GM06990 (cell line): ENCODE measurements at places on chromosomes 4 and X.

DNA sequence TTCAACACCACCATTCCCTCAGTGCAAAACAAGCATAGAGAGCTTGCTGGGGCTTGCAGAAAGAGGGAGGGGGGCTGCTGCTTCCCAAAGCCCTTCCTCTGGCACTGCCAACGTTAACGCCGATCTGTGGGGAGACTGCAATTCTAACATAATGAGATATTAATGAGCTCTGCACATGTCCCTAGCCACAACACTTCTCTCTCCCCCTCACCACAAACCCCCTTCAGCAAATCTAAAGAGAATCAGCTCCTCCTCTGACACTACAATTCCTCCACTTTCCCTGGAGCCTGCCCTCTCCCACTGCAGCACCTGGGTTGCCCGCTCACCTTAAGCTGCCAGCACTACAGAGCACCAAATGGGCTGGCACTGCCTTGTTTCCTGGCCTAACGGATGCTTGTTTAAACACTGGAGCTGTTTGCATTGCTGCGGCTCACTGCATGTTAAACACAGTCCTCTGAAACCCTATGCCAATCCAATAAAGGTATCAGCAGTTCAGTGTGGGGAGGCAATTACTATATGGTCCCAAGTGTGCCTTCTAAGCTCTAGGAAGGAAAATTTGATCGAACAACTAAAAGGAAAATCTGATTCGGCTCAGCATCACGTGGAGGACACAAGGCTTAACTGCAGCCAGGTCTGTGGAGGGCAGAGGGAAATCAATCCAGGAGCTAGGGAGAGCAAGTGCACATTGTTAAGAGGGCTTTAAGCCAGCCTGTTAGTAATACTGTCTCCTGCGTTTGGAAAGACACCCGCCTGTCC, 232.4 kb downstream of the MAML3 start:
- DNase-seq: no peak

GRCh38 chr4:12636191-12636590, 847.9 kb downstream of the RAB28 start:
- DNase-seq: no peak

GRCh38 chr4:145487631-145488030, 6.0 kb downstream of the SMAD1 start:
- DNase-seq: peak; percentile 62

DNA sequence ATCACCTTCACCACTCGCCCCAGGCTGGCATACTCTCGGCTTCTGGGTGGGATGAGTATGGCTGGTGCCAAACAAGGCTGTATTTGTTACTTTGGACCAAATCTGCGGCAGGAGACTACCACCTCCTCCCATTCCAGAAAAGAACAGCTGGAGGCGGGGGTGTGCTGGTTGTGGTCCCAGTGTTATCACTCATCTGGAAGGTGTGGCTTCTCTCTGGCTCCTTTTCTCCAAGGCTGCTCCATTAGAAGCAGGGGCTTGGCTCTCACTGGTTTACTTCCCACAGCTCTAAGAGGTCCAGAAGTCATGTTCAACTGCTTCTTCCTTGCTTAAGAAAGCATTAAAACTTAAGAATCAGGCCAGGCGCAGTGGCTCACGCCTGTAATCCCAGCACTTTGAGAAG, 2.6 kb upstream of the TRIML2 start:
- DNase-seq: no peak

DNA sequence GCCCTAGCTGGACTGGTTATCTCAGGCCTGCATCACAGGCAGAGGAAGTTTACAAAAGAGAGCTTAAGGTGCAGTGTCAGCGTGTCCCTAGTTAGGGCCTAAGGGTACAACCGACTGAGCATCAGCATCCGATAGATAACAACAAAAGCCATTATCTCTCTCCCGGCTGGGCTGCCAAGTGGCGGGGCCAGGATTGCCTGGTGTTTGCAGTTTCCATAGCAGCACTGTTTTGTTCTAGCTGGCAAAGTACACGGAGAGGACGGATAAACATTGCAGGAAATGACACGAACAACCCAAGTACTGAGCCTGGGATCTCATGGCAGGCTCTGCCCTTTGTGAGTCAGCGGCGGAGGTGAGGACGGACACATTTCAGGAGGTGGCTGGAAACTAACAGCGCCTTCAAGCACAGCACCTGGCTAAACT, 104.7 kb upstream of the NOCT start:
- DNase-seq: no peak

- no peak for DNase-seq
Observed at GRCh38 chr4:94744850-94745249, 12.9 kb upstream of the BMPR1B start.

GRCh38 chr4:13344216-13344615, 139.9 kb downstream of the RAB28 start:
- no peak for DNase-seq

- peak; percentile 38 for DNase-seq
Observed at GRCh38 chrX:40953369-40953768, 131.9 kb upstream of the USP9X start.

DNA sequence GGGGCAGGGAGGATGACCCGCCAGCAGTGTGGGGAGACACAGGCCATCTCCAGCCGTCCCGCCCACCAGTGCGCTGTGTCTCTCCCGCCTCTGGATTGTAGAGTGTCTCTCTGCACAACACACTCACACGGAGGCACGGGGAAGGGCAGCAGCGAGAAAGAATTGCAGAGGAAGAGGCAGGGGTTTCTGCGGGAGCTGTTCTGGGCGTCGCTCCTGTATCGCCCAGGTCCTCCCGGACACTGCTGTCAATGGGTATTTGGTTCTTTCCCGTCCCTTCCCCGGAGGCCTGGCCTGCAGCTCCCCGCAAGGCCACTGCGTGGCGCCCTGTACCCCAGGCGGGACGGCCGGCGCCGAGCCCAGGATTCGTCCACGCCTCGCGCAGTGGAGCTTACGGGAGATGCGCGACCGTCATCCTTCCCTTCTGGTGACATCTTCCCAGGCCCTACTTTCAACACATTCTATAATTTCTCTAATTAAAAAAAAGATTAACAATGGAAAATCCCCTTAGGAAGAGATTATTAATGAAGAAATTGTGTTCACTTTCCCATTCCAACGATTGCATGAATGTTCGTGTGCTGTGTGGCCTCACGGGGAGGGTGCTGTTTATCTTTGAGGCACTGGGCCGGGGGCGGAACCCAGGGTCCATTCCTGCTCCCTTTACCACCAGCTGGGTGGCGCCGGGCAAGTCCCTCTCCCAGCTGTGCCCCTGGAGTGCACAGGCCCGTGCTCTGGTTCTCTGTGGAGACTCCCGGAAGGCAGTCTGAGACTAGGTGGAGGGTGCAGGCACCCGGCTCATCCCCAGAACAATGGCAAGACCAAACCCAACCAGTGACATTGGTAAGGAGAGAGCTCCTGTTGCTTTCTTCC, 95.7 kb downstream of the CPZ start:
- no peak for DNase-seq

GRCh38 chrX:46758163-46758955, 559 bp downstream of the SLC9A7 start:
- DNase-seq: peak; percentile 53

- no peak for DNase-seq
Observed at GRCh38 chrX:15382813-15383212, 1.4 kb downstream of the VEGFD start.
